ENCODE measurements at places on chromosomes 12 and 14.

GRCh38 chr12:51441583-51441982, 17.0 kb downstream of the SLC4A8 start:
- H3K27ac ChIP-seq: no peak overlapping the region
- H3K27me3 ChIP-seq: no peaks in the 10 kb centered on the region
- no peak for DNase-seq
- no peak overlapping the region for H3K4me3 ChIP-seq
- no peaks in the 10 kb centered on the region for H3K36me3 ChIP-seq

GRCh38 chr12:21656905-21657325, 727 bp downstream of the LDHB start:
- DNase-seq: no peak
- H3K4me1 ChIP-seq: peaks cover 26% of the 10 kb centered on the region
- H3K4me3 ChIP-seq: peak overlapping the region; percentile 99
- peak overlapping the region; percentile 89 for H3K27ac ChIP-seq
- peaks cover 14% of the 10 kb centered on the region for H3K36me3 ChIP-seq
- H3K27me3 ChIP-seq: no peaks in the 10 kb centered on the region

- H3K27me3 ChIP-seq: no peaks in the 10 kb centered on the region
- no peak overlapping the region for H3K4me3 ChIP-seq
- H3K36me3 ChIP-seq: no peaks in the 10 kb centered on the region
Observed at GRCh38 chr14:24937300-24937699, 112.6 kb downstream of the STXBP6 start.

- H3K4me1 ChIP-seq: no peaks in the 10 kb centered on the region
- no peak for DNase-seq
- H3K36me3 ChIP-seq: no peaks in the 10 kb centered on the region
- H3K4me3 ChIP-seq: no peak overlapping the region
- no peaks in the 10 kb centered on the region for H3K27me3 ChIP-seq
Observed at GRCh38 chr12:121145221-121145620, 12.5 kb downstream of the P2RX7 start.

GRCh38 chr12:20800160-20800559, 10.3 kb upstream of the SLCO1B3 start:
- H3K36me3 ChIP-seq: no peaks in the 10 kb centered on the region
- no peak for DNase-seq
- H3K27ac ChIP-seq: no peak overlapping the region
- no peak overlapping the region for H3K4me3 ChIP-seq
- no peaks in the 10 kb centered on the region for H3K4me1 ChIP-seq

GRCh38 chr14:35808076-35808637, 938 bp downstream of the RALGAPA1 start:
- H3K36me3 ChIP-seq: no peaks in the 10 kb centered on the region
- H3K27me3 ChIP-seq: no peaks in the 10 kb centered on the region
- peak overlapping the region; percentile 78 for H3K4me3 ChIP-seq
- no peak for DNase-seq

Measured in thoracic aorta (tissue), 2 donors.